AG04449 (cell line): ENCODE measurements at places on chromosomes 7 and 10.

- no peak for DNase-seq
These were observed 36.0 kb upstream of the SLC26A3 start for GRCh38 chr7:107838816-107839565.

- DNase-seq: no peak
These were observed 135.0 kb downstream of the RTKN2 start for GRCh38 chr10:62133618-62134017.

DNA sequence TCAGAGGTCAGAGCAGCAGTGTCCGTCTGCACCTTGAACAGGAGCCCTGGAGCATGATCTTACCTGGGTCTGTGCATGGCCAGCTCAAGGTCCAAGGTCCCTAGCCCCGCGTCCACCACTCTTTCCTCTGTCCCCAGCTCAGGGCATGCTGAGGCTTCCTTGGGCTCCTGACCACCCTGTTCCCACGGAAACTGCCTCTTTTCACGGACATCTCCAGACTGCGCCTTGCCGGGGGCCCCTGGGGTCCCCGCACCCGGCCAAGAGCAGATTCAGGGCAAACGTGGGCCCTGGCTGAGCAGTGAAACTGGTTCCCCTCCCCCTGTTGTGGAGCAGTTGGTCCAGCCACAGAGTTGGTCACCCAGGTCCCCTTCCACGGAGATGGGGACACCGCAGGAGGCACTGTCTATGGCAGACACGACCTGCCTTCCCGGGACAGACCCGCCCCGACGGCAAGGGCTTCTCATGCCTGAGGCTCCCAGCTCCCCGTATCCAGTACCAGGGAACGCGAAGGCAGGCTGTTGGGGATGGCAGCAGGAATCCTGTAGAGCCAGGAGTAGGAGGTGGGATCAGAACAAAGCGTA, 217.4 kb upstream of the PPP2R2D start:
- DNase-seq: no peak

- peak; percentile 71 for DNase-seq
These were observed 131.4 kb downstream of the PRPF18 start for GRCh38 chr10:13717936-13718772.

DNA sequence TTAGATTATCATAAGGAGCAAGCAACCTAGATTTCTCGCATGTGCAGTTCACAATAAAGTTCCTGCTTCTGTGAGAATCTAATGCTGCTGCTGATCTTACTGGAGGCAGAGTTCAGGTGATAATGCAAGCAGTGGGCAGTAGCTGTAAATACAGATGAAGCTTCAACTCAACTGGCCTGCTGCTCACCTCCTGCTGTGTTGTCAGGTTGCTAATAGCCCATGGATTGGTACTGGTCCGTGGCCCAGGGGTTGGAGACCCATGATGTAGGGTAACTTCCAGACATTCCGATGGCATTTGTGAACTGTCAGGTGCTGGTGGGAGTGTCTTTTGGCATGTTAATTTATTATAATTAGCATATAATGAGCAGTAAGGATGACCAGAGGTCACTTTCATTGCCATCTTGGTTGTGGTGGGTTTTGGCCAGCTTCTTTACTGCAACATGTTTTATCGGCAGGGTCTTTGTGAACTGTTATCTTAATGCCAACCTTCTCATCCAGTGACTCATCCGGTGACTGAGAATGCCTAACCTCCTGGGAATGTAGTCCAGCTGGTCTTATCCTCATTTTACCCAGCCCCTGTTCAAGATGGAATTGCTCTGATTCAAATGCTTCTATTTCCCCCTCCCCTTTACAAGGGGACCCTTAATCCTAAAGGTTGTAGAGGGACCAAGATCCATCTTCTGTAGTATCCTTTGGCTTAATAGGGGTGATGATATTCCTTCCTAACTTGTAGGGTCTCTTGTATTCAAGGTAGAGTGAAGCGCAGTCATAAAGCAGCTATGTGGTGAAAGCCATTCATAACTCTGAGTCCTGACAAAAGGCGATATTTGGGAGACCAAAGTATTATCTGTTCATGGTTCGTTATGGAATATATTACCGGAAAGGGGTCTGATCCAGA, 165.8 kb downstream of the CCSER2 start:
- DNase-seq: no peak

DNA sequence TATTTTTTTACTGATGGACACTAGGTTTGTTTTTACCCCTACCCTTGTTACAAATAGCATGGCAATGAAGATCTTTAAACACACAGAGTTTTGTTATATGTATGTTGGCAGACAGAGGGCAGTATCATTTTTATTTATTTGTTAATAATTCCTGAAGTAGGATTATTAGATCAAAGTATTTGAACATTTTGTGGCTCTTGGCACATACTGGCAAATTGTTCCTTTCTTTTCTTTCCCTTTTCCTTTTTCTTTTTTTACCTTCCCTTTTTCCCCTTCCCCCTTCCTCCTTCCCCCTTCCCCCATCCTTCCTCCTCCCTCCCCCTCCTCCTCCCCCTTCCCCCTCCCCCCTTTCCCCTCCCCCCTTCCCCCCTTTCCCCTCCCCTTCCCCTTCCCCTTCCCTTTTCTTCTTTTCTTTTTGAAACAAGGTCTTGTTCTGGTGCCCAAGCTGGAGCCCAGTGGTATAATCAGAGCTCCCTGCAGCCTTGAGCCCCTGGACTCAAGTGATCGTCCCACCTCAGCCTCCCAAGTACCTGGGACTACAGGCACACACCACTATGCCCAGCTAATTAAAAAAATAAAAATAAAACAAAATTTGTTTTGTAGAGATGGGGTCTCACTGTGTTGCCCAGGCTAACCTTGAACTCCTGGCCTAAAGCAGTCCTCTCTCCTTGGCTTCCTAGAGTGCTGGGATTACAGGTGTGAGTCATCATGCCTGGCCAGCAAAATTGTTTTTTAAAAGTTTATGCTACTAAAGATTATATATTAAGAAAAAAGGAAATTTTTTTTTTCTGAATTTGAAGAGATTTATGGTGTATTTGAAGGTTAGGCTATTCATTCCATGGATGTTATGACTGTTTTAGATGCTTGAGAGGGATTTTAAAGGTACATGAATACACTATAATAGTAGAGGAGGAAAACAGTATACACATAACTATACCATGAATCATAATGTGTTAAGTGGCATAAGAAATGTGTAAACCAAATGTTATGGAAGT, 39.3 kb downstream of the SEPTIN7 start:
- peak; percentile 63 for DNase-seq

DNA sequence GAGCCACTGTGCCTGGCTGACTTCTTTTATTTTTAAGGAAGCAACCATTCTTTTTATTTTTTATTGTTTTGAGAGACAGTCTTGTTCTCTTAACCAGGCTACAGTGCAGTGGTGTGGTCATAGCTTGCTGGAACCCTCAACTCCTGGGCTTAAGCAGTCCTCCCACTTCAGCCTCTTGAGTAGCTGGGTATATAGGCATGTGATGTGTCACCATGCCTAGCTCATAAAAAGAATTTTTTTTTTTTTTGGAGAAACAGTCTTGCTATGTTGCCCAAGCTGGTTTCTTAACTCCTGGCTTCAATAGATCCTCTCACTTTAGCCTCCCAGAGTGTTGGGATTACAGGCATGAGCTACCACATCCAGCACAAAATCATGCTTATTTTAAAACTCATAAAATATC, 5.8 kb downstream of the MCU start:
- no peak for DNase-seq

- no peak for DNase-seq
These were observed 41.0 kb downstream of the WDFY4 start for GRCh38 chr10:48725708-48726107.

GRCh38 chr10:25064401-25064800, 48.0 kb downstream of the THNSL1 start:
- DNase-seq: no peak
